ENCODE measurements at places on chromosomes 4 and X.
A peak's percentile ranks its signal among the peaks of the same experiment; 100 is the strongest.

- peak; percentile 61 for DNase-seq
Measured at GRCh38 chrX:72018277-72019112, 107.8 kb downstream of the NHSL2 start.

DNA sequence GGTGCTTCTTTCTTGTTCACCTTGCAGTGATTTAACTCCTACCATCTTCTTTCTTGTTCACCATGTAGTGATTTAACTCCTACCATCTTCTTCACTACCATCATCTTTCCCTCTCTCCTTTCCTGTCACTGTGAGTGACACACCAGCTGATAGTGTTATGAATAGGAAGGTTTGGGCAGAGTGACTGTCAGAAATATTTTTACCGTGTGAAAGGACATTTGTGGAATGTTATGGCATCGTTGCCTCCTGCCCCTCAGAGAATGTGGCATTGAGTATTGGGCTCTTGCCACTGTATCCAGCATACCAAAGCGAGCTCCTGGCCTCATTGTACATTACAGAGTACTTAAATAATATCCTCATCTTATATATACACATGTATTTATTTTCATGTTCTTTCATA is 90.8 kb upstream of the AMOT start:
- DNase-seq = no peak

DNA sequence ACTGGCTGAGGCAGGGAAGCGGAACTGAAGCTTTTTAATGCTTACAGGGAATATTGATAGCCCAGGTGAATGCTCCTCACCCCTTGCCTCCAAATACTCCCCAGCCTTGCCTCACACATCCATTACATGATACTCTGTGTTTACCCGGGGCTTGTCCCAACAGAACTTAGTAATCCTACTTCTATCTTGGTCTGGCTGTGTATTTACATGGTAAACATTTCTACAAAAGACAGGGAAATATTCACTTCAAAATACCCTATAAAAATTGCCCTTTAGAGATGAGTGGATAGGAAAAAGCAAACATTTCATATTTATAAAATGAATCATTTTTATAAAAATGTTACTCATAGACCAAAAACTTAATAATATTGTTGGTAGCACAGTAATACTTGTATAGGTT is 120.1 kb downstream of the NHS start:
- no peak for DNase-seq

GRCh38 chr4:65893271-65893670 is 223.0 kb upstream of the EPHA5 start:
- no peak for DNase-seq

- DNase-seq = no peak
Measured at GRCh38 chrX:3940000-3940610, 226.7 kb upstream of the PRKX start.

GRCh38 chrX:17214962-17215361 is 160.0 kb upstream of the NHS start:
- no peak for DNase-seq

DNA sequence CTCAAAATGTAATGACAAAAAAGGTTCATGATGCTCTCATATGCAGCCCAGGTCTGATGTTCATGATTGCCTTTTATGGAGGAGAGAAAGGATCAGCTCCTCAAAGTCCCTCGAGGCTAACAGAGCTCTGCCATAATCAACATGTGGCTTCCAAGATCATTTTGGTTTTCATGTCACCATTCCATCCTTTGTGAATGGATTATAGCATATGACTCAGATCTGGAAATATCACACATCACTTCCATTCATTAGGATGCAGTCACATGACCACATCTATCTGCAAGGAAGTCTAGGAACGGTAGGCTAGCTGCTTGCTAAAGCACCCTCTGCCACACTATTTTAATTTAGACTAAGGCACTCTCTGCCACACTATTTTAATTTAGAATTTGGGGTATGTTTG is 77.6 kb downstream of the COX18 start:
- DNase-seq = no peak

DNA sequence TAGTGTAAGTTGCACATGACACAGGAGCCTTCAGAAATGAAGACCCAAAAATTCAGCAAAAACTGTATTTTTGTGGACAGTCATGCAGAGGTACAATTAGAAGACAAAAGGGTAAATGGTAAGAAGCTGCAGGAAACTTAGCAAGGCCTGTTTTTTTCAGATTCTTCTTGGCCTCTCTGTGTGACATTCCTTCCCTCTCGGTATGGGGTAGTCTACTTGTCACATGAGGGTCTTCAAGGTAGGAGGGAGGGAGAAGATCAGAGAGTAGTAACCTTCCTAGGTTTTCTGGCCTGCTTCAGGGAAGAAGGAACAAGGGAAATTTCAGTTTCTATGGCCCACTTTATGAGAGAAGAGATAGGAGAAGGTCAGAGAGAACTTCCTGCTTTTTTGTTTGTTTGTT is 230.4 kb upstream of the PPP1R2C start:
- DNase-seq = no peak

GRCh38 chr4:55483315-55483714 is 63.4 kb downstream of the CLOCK start:
- DNase-seq = no peak

GRCh38 chrX:123083924-123084323 is 100.2 kb upstream of the GRIA3 start:
- no peak for DNase-seq

GRCh38 chrX:110578270-110578669 is 217.3 kb downstream of the CHRDL1 start:
- DNase-seq = no peak

DNA sequence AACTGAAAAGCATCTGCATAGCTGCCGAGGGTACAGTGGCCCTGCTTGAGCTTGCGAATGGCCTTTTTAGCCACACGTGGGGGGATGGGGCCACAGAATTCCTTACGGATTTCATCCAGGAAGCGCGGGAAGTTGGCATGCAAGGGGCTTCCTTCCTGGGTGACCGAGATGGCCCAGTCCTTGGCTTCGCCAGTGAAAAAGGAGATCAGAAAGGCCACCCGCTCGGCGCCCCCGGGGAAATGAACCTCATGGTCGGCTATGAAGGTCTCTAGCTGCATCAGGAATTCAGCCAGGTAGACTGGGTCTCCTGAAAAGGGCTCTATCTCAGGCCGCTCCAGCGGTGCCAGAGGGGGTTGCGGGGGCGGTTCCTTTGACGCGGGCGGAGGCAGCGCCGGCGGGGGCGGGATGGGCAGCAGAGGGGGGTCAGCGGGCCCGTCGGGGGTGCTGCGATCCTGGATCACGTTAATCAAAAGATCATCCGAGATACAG is 909 bp downstream of the RTL5 start:
- DNase-seq = no peak

GRCh38 chr4:132593717-132594400 is 555.2 kb upstream of the PCDH10 start:
- no peak for DNase-seq

GRCh38 chr4:91366554-91366953 is 937.2 kb upstream of the GRID2 start:
- DNase-seq = no peak

- no peak for DNase-seq
Measured at GRCh38 chr4:88070031-88070430, 62.6 kb downstream of the PKD2 start.

DNA sequence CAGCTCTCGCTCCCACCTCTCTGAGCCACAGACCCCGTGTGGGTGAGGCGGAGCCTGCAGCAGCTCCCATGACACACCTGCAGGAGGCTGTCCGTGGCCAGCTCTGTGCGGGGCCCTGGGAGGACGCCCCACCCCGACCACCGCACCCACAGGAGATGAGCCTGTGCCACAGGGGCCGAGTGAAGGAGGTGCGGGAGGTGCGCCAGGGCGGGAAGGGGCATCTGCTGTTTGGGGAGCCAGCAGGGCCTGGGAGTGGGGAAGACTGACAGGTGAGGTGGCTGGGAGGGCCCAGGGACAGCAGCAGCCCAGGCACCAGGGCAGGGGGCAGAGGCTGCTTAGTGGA is 52.0 kb downstream of the ACOX3 start:
- no peak for DNase-seq

Data from activated T-helper 1 cell treated with anti-CD3 and anti-CD28 coated beads, Interleukin-2, amount 50 U/mL, for 16 hours (primary cell).